ENCODE measurements at places on chromosomes 11 and 22.

DNA sequence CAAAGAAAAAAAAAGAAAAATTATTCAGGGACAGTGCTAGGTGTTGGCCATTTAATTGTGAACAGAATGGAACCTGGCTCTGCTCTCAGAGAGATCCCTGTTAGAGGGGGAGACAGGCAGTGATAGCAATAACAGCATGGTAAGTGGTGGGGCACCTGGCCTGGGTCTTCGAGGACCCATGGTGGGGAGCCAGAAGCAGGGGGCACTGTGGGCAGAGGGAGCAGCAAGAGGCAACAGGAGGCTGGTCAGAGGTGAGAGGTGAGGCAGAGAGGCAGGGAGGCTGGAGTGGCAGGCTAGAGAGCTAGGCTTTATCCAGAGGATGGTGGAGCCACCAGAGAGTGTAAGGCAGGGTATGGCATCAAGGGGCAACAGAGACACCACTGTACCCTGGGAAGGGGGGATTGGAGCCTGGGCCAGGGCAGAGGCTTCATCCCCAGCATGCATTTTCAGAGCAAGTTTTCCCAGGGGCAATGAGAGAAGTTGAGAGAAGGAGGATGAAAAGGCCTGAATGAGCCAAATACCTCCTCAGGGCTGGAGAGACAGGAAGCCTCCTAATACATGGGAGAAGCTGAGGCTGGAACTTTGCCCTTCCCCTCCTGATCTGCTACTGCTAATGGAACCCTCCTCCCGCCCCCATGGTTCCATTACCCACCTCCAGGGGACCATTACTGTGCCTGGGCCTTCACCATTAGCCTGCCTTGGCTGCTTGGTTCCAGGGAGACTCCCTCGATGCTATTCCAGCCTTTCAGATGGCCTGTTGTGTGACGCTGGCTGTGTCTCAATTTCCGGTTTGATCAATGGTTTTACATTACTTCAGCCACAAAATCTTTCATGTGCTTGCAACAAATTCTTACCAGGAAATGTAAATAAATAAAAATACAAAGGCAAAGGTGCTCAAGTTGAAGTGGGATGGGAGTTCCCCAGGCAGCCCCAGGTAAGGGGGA is 2.6 kb upstream of the P2RY2 start:
- DNase-seq, result no peak

DNA sequence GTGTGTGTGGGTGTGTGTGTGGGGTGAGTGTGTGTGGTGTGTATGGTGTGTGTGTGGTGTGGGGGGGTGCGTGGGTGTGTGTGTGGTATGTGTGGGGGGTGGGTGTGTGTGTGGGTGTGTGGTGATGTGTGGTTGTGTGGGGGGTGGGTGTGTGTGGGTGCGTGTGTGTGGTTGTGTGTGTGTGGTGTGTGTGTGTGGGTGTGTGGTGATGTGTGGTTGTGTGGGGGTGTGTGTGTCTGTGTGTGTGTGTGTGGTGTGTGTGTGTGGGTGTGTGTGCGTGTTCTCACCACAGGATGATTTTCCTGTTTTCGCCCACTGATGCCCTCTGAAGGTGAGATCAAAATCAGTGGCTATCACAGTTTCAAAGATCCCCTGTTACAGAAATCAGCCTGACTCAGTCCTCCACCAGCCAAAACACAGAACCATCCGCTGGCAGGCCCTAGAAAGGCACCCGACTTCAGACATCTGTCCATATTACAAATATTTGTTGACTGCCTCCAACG is 24.7 kb downstream of the CPT1A start:
- no peak for DNase-seq

DNA sequence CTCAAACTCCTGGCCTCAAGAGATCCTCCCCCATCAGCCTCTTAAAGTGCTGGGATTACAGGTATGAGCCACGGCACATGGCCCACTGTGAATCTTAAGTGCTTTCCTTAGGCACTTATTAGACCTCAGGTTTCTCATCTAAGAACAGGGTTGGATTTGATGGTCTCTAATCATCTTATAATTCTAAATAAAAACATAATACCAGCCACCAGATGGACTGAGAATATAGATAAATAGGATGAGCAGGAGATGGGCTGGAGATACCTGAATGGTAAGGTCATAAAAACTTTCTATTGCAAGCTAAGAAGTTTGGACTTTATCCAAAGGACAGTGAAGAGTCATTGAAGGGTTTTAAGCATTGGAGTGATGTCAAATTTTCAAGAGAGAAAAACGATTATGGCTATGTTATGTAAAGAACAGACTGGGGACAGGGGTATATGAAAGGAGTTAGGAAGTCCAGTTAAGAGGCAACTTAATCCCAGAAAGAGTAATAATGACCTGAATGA is 85.2 kb downstream of the RELT start:
- no peak for DNase-seq

DNA sequence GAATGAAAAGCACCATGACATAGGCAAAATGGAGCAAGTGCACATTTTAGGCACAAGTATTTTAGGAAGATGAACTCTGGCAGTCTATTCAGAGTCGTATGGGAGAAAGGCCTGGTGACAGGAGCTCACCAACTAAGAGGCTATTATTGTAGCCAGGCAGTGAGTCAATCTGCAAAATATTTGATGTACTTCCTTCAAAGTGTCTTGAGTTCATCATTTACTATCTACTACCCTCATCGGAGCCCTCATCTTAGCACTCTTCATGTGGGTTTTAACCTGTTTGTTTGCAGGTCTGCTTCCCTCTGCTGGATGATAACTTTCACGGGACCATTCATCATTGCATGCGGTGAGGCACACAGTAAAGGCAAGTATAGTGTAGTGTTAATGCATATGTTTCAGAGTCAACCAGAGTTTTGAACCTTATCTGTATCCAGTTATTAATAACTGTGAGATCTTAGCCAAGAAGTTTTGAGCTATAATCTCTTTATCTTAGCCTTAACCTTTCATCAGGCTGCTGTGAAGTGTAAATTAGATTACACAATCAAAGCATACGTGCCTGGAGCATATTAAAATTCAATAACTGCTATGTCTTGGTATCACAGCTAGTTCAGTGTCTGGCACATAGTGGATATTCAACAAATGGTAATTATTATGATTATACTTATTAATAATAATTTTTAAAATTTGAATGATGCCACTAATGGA is 70.9 kb upstream of the SC5D start:
- no peak for DNase-seq

DNA sequence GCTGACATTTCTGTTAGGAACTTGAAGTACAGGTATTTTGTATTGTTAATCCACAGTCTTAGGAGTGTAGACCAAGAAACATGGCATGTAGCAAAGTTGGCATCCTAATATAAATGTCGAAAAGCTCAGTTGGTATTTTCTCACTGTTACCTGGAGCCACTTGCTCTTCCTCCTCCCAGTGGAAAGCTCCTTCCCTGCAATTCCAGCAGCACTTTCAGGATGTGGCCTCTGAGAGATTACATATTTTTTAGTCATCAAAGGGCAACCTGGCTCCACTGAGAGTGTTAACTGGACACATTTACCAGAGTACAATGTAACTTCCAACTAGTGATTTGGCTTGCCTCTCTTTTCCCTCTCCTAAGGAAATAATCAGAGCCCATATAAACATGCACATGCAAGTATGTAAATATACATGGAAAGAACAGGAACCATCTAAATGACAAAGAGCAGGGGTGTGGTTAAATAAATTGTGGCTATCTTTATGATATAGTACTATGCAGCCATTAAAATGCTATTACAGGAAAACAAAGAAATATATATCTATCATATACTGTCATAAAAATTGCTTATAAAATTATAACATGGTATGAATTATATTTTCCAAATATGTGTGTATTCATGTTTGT is 14.3 kb upstream of the EED start:
- no peak for DNase-seq

DNA sequence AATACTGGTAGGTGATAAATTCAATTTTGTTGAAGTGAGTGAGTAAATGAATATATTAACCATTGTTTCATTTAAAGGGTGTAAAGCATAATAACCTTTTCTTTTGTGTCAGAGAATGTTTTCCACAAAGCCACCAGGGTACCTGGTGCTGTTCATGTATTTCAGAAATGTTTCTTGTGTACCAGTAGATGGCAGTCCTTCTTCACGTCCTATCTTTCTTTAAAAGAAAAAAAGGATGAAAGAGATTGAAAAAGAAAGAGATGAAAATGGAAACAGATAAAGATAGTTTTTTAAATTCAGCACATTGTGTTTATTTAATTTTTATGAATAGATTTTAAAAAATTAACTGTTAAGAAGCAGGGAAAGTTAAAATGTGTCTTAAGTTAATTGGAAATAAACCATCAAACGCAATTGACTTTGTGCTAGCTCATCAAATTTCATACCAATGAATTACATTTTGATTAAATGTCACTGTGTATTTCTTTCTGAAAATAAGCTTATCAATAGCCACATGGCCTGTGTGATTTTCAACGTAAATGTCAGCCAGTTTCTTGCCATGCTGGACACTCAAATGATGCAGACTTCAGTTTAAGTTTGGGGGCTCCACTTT is 65.5 kb upstream of the CHORDC1 start:
- DNase-seq, result peak; percentile 5

DNA sequence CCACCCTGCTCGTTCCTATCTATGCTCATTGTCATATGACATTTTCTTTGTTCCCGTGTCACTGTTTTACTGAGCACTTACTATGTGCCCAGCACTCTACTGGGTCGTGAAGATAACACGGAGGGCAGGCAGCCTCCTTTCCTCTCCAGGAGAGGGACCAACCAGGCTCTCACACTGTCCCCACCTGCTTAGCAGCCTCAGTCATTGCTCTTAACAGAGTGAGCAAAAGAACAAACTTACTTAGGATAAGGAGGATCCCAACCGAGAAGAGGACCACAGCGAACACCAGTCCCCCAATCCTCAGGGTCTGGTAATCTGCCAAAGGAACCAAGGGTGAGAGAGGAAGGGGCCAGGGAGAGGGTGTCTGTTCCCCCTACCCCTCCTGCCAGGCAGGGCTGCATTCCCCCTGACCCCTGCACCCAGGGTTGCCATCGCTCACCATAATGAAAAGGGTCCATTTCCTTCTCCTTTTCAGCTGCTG is 17.0 kb upstream of the FXYD2 start:
- DNase-seq, result no peak

DNA sequence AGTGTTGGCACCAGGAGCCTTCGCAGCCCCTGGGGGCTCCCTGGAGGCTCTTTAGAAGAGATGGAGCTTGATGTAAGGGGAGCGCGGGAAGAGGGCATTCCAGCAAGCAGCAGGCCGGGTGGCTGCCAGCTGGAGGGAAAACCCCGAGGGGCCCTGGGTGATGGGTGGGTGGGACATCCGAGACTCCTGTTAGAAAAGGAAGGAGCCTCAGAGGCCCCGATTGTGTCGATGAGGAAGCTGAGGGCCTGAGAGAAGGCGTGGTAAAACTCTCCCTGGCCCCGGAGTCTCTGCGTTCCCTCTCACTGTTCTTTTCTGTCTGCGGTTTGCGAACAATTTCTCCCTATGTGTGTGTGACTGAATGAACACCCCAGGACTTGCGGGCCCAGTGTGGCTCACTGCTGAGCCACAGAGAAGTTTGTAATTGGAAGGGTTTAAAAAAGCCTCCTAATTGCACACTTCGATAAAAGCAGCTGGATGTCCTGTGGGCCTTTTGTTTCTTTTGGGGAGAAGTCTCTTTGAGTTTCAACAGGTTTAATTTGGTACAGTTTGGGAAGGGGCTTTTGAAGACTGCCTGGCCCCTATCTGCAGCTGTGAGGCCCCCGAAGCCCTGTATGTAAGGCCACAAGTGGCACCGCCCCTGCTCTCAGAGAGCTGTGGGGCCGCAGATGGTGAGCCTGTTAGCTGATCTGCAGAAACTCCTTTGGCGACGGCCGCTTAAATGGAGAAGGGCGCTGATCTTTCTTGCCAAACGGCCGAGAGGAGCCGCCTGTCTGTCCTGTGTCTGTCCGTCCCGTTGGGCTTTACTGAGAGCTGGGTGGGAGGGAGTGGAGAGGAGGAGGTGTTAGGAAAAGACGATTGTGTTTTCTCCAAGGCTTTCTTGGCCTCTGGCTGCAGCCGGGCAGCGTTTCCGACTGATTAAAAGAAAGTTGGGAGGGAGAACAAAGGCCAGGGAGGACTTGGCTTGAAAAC is 2.0 kb downstream of the FBLN1 start:
- peak; percentile 56 for DNase-seq

GRCh38 chr11:121321614-121322243 is 29.2 kb downstream of the SC5D start:
- DNase-seq, result no peak

DNA sequence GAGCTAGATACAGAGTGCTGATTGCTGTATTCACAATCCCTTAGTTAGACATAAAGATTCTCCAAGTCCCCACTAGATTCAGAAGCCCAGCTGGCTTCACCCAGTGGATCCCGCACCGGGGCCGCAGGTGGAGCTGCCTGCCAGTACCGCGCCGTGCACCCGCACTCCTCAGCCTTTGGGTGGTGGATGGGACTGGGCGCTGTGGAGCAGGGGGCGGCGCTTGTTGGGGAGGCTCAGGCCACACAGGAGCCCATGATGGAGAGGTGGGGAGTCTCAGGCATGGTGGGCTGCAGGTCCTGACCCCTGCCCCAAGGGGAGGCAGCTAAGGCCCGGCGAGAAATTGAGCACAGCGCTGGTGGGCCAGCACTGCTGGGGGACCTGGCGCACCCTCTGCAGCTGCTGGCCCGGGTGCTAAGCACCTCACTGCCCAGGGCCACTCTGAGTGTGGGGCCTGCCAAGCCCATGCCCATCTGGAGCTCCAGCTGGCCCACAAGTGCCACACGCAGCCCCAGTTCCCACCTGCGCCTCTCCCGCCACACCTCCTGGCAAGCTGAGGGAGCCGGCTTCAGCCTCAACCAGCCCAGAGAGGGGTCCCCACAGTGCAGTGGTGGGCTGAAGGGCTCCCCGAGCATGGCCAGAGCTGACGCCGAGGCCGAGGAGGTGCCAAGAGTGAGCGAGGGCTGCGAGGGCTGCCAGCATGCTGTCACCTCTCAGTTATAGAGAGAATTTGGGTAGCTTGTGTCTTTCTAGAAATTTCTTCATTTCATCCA is 417.6 kb downstream of the METTL15 start:
- no peak for DNase-seq
